ENCODE measurements at places on chromosomes 6 and 20. TPM values are rescaled to one million over a fixed set of nuclear protein-coding genes. Genes with fewer than 3 reads are reported as not detected.

DNA sequence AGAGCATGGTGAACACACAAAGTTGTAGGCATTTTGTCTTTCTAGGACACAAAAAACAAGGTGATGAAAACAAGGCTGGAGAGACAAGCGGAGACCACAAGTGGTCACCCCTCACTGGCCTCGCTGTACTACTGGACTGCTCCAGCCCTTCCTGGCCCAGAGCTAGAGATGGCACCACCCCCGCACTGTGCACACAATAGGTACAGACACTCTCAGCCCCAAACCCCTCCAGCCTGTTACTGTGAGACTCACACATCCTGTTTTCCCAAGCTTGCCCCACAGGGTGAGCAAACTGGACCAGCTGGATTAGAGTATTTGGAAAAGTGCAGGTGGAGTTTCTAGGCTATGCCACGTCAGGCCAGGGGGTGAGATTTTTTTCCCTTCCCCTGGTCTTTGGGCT lies 8.4 kb upstream of the ZSWIM1 start:
- no peaks in the 10 kb centered on the region for H3K4me1 ChIP-seq
- H3K27me3 ChIP-seq, result no peaks in the 10 kb centered on the region
- H3K36me3 ChIP-seq, result no peaks in the 10 kb centered on the region

GRCh38 chr6:128574402-128574801 lies 54.0 kb upstream of the PTPRK start:
- no peaks in the 10 kb centered on the region for H3K27me3 ChIP-seq
- no peaks in the 10 kb centered on the region for H3K36me3 ChIP-seq
- H3K4me1 ChIP-seq, result no peaks in the 10 kb centered on the region

- no peak for DNase-seq
- no peak overlapping the region for H3K4me3 ChIP-seq
Measured at GRCh38 chr6:117496383-117496990, 14.0 kb downstream of the DCBLD1 start.

DNA sequence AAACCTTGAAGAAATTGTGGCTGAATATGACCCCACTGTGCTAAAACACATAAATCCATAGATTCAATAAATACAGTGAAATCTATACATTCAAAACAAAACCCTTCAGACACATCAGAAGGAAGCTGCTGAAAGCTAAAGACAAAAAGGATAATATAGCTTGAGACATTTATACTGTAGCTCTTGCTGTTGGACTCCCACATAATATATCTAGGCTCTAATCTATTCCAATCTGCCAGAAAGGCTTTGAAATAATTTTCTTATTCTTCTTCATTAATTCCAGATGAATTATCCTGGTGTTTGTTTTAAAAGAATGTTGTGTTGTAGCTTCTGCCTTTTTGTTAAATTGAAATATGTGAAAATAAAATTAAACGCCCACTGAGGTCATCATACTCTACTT lies 454.0 kb downstream of the EYS start:
- H3K27me3 ChIP-seq, result no peaks in the 10 kb centered on the region

- H3K36me3 ChIP-seq, result no peaks in the 10 kb centered on the region
- no peak overlapping the region for H3K4me3 ChIP-seq
- no peaks in the 10 kb centered on the region for H3K27me3 ChIP-seq
- no peak overlapping the region for H3K27ac ChIP-seq
- DNase-seq, result no peak
- H3K4me1 ChIP-seq, result no peaks in the 10 kb centered on the region
Measured at GRCh38 chr6:147867433-147868226, 359.1 kb downstream of the SAMD5 start.

RAET1G gene
- not detected for total RNA-seq

GLP1R gene
- not detected for total RNA-seq

GABBR1 gene
- total RNA-seq, result 9.9 TPM

COL19A1 gene
- total RNA-seq, result not detected

DSP gene
- not detected for total RNA-seq

All from Karpas-422 (cell line).